ENCODE measurements at places on chromosomes 16 and 17.

GRCh38 chr16:56066617-56067016 lies 124.7 kb upstream of the GNAO1 start:
- no peak for DNase-seq

DNA sequence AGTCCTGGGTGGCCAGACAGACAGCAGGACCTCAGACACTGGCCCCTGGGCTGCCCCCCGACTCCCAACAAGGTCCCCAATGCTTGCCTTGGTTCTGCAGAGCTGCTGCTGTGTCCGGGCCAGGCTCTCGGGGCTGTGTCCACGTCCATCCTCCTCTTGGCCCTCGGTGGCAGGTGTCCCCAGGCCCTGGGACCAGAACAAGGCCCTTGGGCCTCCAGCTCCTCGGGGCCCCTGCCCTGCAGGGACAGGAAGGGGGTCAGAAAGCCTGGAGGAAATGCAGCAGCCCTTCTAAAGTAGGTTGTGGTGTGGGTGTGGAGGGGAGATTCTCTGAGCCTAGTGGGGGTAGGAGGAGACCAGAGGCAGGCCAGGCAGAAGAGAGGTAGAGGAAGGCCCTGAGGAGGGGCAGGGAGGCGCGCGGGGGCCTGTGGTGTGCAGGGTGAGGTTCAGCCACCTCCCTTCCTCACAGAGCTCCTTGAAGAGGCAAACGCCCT lies 2.5 kb upstream of the AXIN1 start:
- no peak for DNase-seq

- DNase-seq = no peak
These were observed 227.9 kb downstream of the MSI2 start for GRCh38 chr17:57484081-57484666.

DNA sequence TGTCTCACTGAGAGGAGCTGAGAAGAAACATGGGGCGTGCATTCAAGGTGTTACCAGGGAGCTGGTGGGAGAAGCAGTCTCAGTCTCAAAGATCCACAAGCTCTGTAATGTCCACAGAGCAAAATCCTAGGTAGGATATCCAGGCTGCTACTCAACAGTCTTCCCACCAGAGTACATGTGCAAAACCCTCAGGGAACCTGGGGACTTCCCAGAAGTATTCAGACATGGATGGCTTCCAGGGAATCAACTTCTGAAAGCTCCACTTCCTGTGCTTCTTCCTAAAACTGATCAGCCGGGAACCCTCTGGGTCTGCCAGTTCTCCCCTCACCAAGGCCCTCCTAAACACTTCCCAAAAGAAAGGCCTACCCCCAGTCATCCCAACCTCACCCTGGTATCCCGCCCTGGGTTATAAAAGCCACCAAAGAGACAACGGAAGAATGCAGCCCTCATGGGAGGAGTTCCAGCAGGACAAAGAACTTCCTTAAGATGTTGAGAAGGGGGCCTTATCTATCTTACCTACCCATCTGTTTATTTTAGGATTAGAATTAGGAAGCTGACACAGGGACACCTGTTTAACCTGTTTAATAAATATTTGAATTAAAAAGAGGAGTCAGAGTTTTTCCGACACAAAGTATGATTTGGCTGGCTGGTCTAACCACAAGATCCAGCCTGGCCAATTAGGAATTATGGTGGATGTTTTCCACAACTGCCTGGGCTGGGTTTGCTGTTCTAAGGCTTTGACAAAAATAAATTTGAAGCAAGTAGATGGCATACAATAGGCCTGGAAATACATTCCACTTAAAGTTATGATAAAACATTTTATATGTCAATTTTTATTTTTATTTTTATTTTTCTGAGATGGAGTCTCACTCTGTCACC lies 37.0 kb downstream of the CUEDC1 start:
- no peak for DNase-seq

DNA sequence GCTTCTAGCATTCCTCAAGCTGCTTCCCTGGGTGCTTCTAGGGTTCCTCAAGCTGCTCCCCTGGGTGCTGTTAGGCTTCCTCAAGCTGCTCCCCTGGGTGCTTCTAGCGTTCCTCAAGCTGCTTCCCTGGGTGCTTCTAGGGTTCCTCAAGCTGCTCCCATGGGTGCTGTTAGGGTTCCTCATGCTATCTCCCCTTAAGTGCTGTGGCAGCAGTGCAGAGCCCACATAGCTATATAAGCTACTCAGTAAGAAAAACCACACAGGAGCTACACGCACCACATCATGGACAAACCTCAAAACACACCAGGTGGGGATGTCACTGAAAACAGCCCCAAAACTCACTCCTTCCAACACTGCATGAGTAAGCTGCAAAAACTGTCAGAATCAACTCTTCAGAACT lies 35.2 kb downstream of the ANKRD11 start:
- no peak for DNase-seq

- no peak for DNase-seq
These were observed 64.2 kb downstream of the STH start for GRCh38 chr17:46063241-46063640.

DNA sequence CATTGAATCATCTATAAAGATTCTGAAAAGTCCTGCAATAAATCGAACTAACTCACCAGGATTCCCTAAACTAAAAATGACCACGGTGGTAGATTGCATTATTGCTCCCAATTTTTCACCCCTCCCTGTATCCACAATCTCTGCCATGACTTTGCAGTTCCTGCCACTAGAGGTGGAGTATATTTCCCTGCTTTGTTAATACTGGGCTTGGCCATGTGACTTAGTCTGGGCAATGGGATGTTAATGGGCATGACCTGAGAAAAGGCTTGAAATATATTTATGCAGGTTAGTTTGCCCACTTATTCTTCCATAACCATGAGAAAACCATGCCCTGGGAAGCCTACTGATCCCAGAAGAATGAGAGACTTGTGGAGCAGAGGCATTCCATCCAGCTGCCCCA lies 59.1 kb downstream of the NOG start:
- DNase-seq = no peak

DNA sequence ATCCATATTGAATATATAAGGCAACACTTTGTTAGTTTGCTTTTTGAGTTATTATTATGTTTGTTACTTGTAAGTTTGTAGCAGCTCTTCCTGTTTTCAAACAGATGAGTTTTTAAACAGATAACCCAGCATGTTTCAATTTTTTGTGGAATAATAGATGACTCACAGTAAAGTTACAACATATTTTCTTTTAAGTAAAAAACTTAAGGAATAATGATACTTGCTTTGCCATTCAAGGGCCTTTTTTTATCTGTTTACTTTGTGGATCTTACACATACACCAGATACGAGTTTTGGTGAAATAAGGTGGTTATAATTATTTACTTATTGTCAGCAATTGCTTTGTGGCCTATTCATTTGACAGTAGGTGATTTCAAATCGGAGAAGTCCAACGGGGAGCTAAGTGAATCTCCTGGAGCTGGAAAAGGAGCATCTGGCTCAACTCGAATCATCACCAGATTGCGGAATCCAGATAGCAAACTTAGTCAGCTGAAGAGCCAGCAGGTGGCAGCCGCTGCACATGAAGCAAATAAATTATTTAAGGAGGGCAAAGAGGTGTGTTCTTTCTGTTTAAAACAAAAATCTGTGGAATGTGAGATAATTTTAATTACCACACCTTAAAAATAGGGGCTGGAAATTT lies 66.3 kb downstream of the BPTF start:
- peak; percentile 40 for DNase-seq

Measured in hippocampal formation (tissue), 2 donors.